ENCODE measurements at places on chromosomes 16 and 17.

GRCh38 chr16:24699151-24699723 lies 30.2 kb upstream of the TNRC6A start:
- DNase-seq = no peak

GRCh38 chr17:18910881-18911280 lies 41.1 kb upstream of the SLC5A10 start:
- no peak for DNase-seq

DNA sequence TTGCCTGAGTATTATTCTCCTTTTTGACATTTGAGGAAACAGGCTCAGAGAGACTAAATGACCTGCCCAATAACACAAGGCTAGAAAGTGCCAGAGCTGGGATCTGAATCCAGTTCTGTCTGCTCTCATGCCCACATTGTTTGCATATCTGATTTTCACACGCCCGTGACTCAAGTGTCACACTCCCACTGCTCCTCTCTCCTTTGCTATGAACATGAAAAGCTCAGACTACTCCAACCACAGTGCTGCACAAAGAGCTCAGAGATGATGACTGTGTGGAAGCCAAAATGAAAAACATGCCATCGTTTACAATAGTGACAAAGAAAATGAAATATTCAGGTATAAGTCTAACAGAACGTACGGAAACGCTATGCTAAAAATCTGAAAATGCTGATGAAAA lies 107.9 kb downstream of the SMG6 start:
- DNase-seq = peak; percentile 68

DNA sequence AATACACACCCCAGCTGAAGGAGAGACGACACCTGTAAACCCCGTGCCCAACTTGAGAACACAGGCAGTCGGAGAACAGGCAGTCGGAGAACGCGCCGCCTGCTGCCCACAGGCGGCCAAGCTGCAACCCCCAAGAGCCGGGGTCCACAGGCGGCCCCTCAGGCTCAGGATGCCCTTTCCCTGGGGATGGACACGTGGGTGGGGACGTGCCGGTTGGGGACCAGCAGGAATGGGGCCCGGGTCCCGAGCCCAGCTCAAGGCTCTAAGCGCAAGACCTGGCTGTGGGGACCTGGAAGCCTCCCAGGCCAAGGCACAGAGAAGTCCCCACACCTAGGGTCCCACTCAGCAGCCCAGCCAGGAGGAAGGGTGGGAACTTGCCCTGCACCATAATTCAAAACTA lies 79.5 kb upstream of the GNG13 start:
- DNase-seq = no peak

DNA sequence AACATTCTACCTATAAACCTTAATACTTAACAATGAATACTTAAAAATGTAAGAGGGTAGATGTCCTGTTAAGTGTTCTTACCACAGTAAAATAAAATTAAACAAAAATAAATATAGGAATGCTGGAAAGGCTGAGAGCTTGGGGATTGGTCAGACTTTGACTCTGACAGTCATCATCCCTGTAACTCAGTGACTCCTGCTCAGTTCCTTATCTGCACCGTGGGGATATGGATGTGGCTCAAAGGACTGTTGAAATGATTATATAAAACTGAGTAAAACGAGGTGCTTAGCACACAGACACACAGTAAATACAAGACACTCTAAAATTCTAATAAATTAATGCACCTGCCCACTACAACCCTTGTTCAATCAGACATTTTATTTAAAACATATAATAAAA lies 338.6 kb downstream of the TMEM114 start:
- DNase-seq = no peak

DNA sequence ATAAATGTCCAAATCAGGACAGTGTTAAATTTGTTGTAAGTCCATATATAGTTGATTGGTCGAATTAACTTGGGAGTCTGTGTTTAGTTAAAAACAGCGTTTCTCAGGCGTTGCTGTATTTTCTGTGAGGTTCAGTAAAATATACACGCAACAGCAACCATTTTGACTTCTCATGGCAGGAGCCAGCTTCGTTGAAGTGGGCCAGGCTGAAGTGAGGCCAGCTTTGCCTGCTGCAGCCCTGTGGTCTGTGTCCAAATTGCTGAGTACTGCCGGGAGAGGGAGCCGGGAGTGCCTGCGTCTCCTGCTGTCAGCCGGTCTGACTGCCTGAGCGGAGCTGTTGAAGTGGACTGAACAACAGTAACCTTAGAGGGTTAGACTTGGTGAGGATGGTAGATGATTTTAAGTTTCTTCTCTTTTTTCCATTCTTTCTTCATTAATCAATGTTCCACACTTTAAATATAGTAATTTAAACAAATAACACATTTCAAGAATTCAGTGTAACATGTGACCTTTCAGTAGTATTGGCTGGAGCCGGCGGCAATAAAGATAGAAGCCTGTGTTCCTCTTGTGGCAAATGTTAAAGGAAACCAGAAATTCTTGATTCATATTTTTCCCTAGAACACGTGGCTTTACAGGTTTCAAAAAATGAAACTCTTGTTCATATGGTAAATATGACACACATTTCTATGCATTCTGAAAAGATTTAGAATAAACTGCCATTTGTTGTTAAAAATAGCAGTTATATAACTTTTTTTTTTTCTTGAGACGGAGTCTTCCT lies 37.0 kb upstream of the ZNF750 start:
- peak; percentile 67 for DNase-seq

- DNase-seq = peak; percentile 86
Measured at GRCh38 chr17:64240741-64241347, 22.2 kb downstream of the TEX2 start.

DNA sequence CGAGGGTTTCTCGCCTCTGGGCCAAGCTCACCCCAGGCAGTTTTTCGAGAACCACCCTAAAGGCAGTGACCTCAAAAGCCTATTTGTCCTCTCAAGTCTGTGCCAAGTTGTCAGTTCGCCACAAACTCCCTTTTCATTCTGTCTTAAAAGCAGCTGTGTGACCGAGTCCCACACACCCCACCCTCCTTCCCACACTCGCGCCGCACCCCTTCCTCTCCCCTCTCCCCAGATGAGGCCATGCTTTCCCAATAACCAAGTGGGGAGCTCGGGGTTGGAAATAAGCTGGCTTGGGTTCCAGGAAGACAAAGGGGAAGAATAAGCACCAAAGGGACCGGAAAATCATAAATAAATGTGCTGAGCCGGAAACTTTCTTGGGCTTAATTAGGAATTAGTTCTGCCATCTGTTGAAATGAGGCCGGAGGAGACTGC lies 36.7 kb downstream of the GRIN2C start:
- DNase-seq = no peak

DNA sequence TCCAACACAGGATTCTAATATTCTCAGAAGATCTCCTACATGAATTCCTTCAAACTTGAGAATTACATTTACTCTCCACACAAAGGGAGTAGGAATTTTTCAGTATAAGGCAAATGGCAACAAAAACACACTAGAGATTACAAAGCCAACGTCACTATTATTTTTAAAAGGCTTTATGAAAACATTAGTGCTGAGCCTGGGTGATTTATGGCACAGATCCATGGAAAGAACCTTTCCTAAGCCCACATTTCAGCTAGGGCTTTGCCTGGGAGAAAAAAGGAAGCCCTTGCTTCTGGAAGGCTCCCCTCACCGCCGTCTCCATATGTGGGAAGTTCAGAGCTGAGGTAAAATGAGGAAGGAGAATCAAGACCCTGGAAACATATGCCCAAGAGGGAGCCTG lies 499.4 kb upstream of the HSBP1 start:
- peak; percentile 75 for DNase-seq

DNA sequence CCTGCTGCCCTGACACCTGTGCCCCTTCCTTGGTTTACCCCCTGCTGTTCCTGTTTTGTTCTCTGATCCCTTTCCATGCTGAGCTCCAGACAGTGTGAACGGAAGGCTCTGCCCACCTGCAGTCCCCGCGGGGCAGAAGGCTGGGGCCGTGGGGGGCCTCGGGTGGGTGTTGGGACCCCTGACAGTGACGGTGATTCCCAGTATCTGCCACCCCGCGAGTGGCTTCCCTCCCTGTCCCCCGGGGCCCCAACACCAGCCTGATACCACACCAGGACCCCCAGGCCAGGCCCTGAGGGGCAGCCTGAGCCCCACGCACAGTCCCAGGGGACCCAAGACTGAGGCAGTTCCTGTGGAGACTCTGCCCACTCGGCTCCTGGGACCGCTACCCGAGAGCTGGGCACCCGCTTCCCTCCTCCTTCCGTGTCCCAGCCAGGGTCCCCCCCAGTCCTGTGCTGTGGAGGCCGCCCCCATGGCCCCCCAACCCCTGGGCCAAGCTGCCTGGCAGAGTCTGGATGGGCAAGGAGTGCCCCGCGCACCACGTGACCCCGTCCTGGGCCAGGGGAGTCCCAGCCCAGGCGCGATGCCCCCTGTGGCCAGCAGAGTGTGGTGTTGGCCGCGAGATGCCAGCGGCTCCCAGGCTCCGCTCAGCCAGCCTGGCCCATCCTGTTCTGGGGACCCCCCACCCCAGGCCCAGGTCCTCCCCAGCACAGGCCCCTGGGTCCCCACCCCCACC lies 10.0 kb upstream of the C1QTNF8 start:
- peak; percentile 42 for DNase-seq

DNA sequence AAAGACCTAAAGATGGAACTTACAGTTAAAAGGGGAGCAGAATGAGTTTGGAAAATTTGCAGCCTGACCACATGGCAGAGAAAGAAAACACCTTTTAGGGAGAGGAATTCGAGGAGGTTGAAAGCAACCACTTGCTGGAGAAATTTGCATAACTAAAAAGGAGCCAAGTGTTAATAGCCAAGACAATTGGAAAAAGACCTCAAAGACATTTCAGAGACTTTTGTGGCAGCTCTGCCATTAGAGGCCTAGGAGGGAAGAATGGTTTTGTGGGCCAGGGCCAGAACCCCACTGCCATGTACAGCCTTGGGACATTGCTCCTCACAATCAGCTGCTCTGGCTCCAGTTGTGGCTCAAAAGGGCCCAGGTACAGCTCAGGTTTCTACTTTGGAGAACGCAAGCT lies 338.5 kb downstream of the UTP18 start:
- no peak for DNase-seq

GRCh38 chr16:53668869-53669268 lies 34.8 kb downstream of the RPGRIP1L start:
- DNase-seq = peak; percentile 11

DNA sequence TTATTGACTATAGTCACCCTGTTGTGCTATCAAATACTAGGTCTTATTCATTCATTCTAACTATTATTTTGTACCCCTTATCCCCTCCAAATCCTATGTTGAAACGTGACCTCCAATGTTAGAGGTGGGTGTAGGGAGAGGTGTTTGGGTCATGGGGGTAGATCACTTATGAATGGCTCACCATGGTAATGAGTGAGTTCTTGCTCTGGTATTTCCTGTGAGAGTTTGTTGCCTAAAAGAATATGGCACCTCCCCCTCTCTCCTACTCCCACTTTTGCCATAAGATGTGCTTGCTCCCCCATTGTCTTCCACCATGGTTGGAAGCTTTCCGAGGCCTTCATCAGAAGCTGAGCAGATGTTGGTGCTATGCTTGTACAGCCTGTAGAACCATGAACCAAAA lies 59.3 kb upstream of the BRD7 start:
- peak; percentile 33 for DNase-seq

DNA sequence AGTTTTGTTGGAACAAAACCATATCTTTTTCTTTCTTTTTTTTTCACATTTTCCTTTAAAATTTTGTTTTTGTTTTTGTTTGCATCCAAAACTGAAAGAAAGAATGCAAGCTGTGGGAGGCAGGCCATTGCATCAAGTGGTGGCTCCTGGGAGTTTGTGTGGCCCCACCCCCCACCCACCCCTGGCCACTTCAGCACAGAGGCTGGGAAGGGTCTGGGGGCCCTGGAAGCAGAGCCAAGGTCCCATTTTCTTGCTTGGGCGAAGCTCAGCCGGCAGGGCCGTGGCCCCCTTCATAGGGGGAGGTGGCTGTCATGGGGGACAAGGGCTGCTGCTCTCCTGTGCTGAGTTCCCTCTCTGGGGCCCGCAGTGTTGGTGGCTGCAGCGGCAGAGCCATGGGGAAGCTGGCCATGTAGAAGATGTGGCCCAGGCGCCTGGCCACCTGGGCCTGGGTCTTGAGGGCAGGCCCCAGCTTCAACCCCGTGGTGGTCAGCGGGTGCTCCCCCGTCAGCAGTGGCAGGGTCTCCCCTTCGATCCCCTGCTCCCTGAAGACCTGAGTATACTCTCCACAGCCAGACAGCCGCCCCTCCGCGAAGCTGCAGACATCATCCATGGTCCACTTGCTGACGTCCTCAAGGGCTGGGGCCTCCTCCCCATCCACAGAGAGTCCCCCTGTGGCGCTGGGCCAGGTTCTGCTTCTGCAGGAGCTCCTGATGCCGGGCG lies 19.8 kb downstream of the PAFAH1B1 start:
- DNase-seq = no peak
